GM19239 (cell line): ENCODE measurements at places on chromosomes 2 and 18.
A peak's percentile ranks its signal among the peaks of the same experiment; 100 is the strongest.

DNA sequence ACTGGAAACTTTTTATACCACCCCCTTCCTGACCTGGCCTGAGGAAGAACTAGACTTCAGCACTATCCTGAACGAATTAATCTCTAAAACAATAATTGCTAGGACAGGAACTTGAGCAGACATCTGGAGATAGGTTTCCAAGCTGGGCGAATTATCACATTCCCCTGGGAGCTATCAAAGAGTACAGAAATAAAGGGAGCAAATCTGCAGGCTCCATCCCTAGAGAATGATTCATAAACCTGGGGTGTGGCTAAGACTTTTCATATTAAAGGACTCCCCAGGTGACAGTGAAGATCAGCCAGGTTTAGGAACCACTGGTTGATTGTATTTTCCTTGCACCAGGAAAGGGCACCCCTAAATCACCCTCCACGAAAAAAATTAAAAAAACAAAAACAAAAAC, 105.6 kb upstream of the NOL4 start:
- no peak for DNase-seq

- DNase-seq: no peak
These were observed 5.1 kb downstream of the ABCB11 start for GRCh38 chr2:169026056-169026455.

DNA sequence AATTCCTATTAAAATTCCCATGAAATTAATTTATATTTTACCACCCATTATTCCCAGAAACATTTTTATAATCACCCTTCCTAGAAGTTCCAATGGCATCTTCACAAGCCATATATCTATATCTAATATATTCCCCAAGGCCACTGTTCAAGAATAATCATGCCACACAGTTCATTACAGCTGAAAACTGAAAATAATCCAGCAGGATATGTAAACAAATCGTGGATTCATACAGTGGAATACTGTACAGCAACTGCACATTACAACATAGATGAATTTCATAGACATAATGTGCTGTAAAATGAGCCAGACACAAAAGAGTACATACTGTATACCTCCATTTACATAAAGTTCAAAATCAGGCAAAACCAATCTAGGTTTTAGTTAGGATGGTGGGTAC, 63.9 kb upstream of the SERPINE2 start:
- DNase-seq: no peak

- no peak for DNase-seq
These were observed 470.1 kb upstream of the HS6ST1 start for GRCh38 chr2:128788636-128789220.

- DNase-seq: no peak
These were observed 135.1 kb upstream of the GATA6 start for GRCh38 chr18:22034276-22034675.

DNA sequence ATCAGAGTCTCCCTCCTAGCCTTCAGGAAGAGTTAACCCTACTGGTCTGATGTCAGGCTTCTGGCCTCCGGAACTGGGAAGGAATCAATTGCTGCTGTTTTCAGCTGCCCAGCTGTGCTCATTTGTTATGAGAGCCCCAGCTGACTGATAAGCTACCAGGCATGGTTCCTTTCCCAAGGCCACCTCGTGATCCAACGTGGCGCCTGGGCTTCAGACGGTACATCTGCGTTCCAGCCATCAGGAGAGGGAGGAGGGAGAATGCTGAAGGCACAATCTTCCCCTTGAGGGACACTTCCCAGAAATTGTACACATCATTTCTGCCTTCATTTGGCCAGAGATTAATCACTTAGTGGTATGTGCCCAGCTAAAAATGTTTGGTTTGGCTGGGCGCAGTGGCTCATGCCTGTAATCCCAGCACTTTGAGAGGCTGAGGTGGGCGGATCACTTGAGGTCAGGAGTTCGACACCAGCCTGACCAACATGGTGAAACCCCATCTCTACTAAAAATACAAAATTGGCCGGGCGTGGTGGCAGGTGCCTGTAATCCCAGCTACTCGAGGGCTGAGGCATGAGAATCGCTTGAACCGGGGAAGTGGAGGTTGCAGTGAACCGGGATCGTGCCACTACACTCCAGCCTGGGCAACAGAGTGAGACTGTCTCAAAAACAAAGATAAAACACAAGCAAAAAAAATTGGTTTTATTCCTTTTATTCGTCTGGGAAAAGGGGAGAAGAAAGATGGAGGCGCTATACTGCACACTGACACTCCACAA, 10.5 kb upstream of the ARMC9 start:
- no peak for DNase-seq

DNA sequence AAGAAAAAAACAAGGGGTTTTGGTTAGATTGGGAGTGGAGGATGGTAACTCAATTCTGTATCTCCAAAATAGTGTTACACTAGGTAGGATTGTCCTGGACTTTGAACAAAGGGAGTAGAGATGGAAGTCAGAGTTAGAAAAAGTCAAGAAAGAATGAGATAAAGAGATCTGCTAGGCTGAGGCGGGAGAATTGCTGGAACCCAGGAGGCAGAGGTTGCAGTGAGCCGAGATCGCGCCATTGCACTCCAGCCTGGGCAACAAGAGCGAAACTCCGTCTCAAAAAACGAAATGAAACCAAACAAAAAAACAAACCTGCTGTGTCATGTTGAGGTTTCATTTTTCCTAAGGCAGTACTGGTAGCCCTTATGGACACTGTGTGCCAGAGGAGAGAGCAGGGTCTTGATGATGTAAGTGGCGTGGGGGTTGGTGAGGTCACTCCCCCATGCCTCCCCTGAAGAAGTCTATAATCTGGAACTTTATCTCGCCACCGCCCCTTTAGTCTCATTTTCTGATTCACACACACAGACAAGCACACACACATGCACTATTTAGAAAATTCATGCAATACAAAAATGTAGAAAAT, 10.5 kb downstream of the DRC1 start:
- peak; percentile 23 for DNase-seq

GRCh38 chr18:10417191-10417590, 37.2 kb upstream of the APCDD1 start:
- no peak for DNase-seq

DNA sequence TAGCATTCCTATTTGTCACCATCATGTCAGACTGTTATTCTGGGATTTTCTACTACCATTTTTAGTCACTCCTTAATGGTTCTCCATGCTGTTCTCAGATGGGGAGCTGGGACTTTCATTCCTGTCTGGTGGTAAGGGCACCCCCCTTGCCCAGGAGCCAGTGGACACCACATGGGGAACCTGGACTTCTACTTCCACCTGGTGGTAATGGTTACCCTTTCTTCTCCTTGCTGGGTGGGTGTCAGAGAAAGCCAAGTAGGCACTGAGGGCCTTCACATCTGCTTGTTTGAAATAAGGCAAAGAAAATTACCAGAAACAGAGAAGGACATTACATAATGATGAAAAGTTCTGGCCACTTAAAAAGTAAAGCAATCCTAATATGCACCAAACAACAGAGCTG, 239.8 kb downstream of the FHOD3 start:
- DNase-seq: no peak

GRCh38 chr2:163652751-163653150, 83.1 kb downstream of the FIGN start:
- DNase-seq: no peak

DNA sequence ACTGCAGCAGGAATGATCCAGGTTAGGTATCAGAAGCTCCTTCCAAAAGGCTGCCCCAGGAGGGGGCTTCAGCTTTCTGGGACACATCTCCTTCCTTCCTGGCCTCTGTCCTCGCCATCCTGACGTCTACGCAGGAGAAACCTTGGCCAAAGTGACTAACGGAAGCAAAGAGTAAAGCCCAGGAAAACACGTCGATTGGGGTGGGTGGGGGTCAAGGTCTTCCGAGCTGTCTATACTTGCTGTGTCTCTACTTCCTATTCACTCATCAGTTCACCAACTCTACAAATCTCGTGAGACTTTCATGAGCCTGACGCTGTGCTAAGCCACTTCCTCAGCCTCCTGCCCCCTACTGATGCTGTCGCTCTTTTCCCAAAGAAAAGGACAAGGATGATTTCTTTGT, 212.6 kb downstream of the TNS1 start:
- no peak for DNase-seq

DNA sequence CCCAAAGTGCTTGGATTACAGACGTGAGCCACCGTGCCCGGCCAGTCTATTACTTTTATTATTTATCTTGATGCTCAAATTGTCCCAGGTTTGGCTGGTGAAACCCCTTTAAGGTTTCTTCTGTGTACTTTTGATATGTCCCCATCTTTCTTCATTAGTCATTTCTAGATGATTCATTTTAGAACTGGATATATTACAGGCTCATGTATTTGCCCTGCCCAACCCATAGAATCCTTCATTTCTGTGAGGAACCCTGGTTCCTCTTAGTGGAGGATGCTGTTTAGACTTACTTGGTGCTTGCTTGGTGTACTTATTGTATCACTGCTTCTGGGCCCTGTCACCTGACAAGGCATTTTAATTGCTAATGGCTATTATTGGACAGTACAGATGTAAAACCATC, 40.1 kb downstream of the KCMF1 start:
- no peak for DNase-seq

GRCh38 chr18:60910534-60910933, 422.7 kb upstream of the CDH20 start:
- DNase-seq: no peak

GRCh38 chr2:60553495-60554073, at the start of gene BCL11A:
Gene BCL11A (minus strand): TSS chr2:60553654. CDS start chr2:60553270, 384 bp downstream.
- DNase-seq: no peak

- no peak for DNase-seq
These were observed 275.1 kb downstream of the CYP26B1 start for GRCh38 chr2:71872466-71873051.

DNA sequence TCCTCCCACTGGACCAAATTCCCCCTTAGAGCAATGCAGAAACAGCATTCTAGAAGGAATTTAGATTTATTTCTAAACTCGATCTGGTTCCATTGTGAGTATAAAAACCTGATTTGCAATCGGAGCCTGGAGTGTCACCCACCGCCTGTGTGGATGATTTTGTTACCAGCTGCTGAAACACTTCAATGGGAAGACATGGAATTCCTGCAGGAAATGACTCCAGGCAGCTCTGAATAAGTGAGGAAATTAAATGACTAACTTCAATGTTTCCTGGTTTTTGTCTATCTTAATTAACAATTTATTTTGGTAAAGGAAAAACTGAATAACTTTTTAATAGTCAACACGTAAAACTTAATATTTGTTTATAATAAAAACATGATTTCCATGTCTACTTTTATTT, 19.3 kb downstream of the CTAGE1 start:
- DNase-seq: no peak

GRCh38 chr2:219369447-219369861, 18.3 kb downstream of the DNPEP start:
- DNase-seq: no peak

- DNase-seq: no peak
These were observed 98.0 kb upstream of the ITGA6 start for GRCh38 chr2:172329416-172329773.

DNA sequence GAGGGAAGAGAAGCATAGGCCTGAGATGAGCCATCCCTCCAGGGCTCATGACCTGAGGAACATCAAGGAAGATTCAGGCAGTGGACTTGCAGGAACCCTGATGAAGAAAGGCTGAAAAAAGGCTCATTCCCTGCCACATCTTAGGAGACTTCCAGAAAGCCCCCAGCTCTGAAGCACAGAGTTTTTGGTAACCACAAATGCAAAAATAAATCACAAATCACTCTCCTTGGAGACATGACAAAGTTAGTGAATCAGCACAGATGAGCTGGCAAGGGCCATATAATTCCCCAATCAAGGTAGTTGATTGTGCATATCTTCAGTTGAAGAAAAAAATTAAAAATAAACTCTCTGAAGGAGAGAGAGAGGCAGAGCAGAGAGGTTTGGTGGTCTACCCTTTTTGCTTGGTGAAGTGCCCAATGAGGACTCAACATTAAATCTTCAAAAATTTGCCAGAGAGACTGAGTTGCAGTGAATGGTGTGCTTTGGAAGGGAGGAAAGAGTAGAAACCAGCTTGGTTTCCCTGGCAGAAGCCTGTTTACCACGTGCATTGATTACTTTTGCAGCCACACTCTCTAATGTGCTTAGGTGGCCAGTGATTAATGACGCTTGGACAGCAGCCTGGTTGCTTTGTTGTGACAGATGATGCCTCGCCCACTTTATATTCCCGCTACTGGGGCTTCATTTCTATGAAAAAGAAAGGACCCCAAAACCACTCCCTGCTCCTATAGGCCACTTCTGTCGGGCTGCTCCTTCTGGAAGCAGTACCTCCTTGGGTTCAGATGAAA, 257.4 kb upstream of the SLC14A2 start:
- DNase-seq: no peak

- DNase-seq: no peak
These were observed 21.3 kb downstream of the HNRNPLL start for GRCh38 chr2:38581193-38582147.

DNA sequence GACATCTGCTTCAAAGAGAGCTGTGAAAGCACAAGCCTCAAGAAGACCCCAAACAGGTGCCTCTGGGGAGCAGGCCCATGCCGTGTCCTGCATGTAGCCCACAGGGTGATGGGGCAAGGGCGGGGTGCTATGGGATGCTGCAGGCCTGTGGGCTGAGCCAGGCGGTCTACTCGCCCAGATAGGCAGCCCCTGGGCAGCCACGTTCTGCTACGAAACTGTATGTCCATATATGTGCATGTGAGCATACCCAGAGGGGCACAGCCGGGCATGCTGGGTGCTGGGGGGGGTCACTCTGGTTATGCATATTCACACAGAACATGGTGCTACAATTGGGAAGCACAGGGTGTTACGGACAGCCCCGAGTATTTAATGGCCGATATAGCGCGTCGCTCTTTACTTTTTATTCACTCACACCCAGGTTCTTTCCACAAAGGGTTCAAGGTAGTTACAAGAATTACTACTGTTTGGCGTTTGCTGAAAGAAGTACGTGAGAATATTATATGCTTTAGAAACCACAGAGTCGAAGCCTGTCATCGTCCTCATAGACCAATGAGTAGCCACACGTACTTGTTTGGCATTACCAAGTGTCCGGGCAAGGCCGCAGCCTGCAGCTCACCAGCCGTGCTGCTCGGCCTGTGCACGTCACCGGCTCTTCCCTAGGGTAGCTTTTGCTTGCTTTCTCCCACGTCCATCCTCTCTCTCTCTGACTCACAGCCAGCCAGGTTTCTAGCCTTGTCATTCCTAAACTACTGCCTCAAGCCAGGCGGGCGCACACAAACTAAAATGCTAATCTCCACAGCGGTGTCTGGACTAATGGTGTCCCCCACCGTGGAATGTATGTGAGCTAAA, 14.4 kb downstream of the MTERF4 start:
- no peak for DNase-seq

- DNase-seq: no peak
These were observed 15.5 kb downstream of the DUSP19 start for GRCh38 chr2:183093857-183094657.

DNA sequence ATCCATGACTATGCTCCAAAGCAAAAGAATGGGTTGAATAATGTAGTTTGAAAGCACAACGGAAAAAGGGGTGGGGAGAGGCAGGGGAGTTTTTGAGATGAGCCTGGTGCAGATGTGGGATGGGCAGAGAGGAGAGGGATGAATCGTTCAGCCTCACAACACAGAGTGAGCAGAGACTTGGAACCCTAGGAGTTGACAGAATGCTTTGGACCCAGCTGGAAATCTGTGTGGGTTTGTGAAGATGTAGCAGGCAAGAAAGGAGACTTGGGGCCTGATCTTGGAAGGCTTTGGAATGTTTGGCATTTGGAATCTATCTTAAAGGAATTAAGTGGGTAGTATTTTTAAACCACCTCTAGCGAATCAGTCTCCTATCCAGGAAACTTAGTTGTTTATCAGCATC, 66.0 kb upstream of the KCTD1 start:
- no peak for DNase-seq

- DNase-seq: no peak
These were observed 50.4 kb downstream of the PDK1 start for GRCh38 chr2:172606285-172606684.

GRCh38 chr2:84959566-84960506, 11.1 kb upstream of the KCMF1 start:
- no peak for DNase-seq

- no peak for DNase-seq
These were observed 19.3 kb downstream of the STK36 start for GRCh38 chr2:218691234-218691633.
